ENCODE measurements at places on chromosomes 2 and 18. TPM values are rescaled to one million over a fixed set of nuclear protein-coding genes. Genes with fewer than 3 reads are reported as not detected.

The RGPD4 gene
- not detected for total RNA-seq

The LYG2 gene
- not detected for total RNA-seq

DNA sequence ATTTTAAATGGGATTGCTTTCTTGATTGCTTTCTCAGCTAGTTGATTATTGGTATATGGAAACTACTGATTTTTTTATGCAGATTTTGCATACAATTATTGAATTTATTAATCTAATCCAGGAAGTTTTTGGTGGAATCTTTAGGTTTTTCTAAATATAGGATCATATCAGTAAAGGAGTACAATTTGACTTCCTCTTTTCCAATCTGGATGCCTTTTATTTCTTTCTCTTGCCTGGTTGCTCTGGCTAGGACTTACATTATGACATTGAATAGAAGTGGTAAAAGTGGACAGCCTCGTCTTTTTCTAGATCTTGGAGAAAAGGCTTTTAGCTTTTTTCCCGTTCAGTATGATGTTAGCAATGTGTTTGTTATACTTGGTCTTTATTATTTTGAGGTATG lies 51.3 kb downstream of the OTX1 start:
- no peak for DNase-seq

DNA sequence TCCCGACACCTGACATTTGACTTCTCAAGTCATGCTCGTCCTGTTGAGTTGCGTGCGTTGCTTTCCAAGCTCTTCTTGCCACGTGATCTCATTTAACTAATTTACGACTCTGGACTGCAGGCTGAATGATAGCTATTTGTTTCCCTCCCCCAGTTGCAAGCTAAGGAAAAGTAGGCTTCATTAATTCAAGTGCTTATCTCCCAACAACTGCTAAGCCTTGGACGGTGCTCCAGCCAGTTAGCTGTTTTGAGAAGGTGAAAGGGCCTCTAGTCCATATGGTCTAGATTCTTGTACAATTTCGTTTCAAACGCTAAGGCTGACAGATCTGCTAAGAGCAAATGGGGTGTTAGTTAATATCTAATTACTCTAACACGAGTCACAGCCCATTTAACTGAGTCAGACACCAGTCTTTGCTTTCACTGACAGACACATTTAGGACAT lies 21.1 kb downstream of the GPR45 start:
- no peak for DNase-seq

DNA sequence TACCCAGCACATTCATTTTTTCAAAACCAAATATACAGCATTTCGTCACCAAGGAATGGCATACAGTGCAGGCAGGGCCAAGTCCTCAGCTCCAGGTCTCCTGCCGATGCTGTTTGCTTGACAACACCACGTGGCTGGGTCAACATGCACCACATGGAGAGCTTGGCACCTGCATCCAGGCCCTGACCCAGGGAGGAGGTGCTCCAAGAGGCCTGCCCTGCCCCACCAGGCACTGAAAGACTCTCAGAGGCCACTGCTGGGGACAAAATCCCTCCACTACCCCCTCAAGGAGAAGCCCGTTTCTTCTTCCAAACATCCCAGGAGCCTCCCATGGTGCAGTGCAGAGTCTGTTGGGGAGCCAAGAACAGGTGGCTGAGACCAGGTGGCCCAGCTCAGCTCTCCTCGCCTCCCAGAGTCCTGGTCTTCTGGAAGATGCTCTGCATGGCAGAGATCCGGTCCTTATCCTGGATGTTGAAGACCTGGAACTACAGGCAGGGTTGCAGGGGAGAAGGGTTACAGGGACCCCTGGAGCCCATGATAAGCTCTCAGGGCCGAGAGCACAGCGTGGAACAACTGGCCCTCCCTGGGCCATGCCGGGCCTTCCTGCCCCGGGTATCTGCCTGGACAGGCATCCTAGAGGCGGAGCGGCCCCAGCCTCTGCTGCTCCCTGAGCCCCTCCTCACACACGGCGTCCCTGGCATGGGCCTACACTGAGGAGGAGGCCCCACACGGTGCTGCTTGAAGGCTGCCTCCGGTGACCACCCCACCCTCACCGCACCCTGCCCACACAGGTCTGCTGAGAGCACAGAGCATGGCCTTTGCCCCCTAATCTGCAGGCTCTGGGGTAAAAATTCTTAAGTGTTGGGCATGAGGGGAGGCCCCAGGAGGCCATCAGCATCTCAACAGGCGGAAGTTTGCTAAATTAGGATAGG lies 9.0 kb downstream of the MAB21L4 start:
- no peak for DNase-seq

DNA sequence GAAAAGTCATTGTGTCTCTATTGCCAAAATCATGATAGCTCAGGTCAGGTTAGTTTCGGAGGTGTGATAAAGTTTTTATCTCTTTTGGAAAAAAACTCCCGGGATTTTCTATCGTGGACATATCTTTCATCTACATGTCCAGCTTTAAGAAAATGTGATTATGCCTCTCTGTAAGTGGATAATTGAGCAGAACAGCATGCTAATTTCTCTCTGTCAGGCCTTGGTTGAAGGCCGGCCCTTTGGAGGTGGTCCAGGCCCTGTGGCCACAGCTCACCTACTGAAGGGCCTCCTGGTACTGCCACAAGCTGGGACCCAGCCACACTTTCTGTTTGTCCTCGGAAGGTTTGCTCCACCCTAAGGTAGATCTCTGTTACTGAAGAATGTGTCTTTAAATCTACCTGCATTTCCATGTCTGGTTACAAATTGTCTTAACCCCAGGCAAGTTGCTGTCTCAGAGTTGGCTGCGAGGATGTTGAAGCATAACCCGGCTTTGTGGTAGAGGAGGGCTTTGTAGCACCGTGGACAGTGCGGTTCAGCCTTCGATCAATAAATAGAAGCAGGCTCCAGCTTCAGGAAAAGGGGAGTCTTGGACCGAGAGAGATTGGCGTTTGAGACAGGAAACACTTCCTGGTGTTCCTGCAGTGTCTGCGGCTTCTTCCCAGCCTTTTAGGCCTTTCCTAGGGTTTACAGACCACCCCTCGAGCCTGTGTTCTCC lies 25.5 kb downstream of the TCF7L1 start:
- no peak for DNase-seq

DNA sequence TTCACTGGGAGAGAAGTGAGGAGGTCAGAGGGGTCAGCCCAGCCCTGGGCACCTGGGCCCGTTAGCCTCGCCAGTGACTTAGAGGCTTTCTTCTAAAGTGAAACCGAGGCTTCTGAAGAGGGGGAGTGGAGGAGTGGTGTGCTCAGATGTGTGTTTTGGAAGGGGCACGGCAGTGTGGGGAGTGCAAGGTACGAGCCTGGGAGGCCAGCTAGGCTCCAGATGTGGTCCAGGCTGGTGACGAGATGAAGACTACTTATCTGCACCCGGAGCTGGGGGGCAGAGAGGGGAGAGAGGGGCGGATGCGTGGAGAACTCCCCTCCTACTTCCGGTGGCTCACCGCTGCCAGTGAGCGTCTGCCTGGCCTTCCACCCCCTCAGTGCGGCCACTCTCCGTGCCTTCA lies 371.3 kb upstream of the HS6ST1 start:
- DNase-seq, result no peak

The METTL5 gene
- total RNA-seq, result 73.5 TPM

- no peak for DNase-seq
Measured at GRCh38 chr2:61125123-61125710, 36.8 kb upstream of the C2orf74 start.

The OR6B2 gene
- total RNA-seq, result not detected

DNA sequence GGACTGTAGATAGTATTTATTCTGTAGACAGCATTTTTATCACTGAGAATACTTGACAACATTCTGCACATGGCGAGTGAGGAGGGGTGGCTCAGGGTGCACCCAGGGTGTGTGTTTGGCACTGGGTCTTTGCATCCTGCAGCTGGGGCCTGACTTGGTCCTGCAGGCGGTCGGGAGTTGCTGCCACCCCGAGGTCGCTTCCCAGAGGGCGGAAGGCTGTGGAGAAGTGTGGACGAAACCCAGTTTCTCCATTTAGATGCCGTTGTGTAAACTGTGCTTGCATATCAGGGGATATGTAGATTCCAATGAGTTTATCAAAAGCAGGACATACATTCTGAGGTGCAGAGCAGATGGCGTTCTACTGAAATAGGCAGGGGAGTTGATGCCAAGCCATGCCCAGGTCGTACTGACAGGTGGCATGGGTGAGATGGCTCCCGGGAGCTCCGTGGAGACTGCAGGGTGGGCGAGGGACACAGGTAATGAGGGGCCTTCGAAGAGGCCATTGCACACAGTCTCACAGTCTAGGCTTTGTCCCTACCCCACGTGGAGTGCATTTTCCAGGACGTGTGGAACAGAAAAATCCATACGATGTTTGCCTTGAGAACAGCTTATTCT lies 74.5 kb downstream of the RTP5 start:
- no peak for DNase-seq

The DSG4 gene
- total RNA-seq, result not detected

DNA sequence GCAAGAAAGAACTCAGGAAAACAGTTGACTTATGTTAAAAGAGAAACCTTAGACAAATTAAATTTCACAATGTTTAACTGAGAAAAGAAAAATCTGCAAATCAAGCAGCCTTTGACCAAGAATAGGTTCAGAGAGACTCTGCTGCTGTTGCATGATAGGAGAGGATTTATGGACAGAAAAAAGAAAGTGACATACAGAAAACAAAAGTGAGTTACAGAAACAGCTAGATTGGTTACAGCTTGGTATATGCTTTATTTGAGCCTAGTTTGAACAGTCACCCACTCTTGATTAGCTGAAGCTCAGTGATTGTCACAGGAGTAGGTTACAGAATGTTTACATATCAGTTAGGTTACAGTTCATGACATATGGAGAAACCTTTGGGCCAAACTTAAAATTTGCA lies 258.2 kb upstream of the SPOPL start:
- no peak for DNase-seq

- DNase-seq, result no peak
Measured at GRCh38 chr2:206558492-206558891, 83.8 kb upstream of the FAM237A start.

The GBX2 gene
- total RNA-seq, result not detected

GRCh38 chr18:59718464-59719157 lies 21.4 kb upstream of the CCBE1 start:
- DNase-seq, result no peak

DNA sequence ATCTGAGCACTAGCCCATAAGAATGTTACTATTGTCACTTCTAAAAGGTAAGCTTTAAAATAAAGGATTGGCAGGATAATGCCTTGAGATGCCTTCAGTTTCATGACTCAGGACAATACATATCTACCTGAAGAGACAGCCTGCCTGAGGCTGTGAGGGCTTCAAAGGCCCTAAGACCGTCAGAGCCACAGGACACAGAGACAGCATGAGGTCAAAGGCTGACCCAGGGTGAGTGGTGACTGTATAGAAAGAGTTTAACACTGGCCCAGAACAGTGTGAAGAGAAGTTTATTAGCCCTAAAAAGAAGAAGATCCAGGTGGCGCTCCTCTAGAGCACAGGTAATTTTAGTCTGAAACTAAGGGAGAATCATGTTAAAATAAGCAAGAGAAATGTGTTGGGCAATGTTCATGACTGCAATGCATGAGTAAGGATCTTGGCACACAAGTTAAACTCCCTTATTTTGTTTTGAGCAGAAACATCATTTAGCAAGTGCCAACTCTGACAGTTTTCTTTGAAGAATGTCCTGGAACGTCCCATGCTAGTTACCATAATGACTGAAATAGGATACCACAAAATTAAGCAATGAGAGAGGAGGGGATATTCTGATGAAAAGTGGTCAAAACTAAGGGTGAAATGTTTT lies 78.1 kb upstream of the FAM110C start:
- no peak for DNase-seq

DNA sequence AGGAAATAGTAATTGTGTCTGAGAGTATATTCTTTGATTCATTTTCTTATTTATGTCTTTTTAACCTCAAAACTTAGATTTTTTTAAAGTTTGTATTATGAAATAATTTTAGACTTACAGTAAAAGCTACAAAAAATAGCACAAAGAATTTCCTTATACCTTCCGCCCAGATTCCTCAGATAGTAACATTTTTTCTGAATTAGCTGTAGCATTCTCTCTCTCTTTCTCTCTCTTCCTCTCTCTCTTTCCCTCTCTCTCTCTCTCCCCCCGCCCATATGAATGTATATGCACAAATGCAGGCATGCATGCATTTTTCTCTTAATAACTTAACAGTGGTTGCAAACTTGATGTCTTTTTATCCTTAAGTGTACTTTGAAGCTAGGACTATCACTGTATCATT lies 361.1 kb upstream of the NRP2 start:
- DNase-seq, result no peak

GRCh38 chr2:105777031-105777482 lies 32.3 kb downstream of the NCK2 start:
- DNase-seq, result no peak

GRCh38 chr2:64114912-64115277 lies 29.3 kb downstream of the PELI1 start:
- no peak for DNase-seq

The TNS1 gene
- total RNA-seq, result 2,296 TPM

DNA sequence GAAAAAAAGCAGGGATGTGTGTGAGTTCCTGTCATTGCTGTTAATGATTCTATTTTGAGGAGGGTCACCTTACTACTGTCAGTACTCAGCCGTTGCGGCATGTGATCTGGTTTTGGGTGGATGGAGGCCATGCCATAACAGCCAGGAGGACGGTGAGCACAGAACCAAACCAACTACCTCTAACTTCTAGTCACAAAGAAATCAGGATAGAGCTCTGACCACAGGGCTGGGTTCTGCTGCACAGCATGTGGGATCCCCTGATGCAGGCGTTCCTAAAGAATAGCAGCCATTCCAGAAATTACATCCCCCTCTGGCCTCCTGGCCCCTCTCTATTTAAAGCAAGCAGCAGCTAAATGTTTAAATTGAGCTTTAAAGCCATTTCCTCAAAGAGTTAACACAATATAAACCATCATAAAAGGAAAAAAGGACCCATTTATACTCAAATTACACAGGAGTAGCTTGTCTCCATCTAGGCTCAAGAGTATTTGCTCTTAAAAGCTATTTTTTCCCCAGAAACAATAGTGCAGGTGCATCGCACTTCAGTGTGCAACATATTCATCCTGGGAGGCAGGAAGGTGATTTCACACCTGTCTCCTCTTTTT lies 786.4 kb downstream of the RNF144A start:
- no peak for DNase-seq
